Urinary bladder (tissue), 4 donors: ENCODE measurements at places on chromosomes 13 and 19. TPM values are rescaled to one million over a fixed set of nuclear protein-coding genes. Genes with fewer than 3 reads are reported as not detected.

DNA sequence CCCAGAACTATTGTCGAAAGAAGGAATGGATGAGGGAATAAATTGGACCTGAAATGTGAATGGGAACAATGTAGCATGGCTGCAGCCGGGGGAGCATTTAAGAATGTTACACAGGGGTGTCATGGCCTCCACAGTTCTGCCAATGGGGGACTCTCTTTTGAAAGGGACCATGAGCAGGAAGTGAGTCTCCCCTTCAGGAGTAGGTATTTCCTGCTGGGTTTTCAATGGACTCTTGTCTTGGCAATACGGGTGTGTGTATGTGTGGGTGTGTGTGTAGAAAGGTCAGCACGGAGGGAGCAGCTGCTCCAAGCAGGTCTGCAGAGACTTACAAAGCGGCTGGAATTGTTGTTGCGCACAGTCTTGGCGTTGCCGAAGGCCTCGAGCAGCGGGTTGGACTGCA lies 24.4 kb downstream of the MYO1F start:
- DNase-seq: no peak

- DNase-seq: no peak
Measured at GRCh38 chr13:110344320-110344719, 37.2 kb downstream of the COL4A2 start.

DNA sequence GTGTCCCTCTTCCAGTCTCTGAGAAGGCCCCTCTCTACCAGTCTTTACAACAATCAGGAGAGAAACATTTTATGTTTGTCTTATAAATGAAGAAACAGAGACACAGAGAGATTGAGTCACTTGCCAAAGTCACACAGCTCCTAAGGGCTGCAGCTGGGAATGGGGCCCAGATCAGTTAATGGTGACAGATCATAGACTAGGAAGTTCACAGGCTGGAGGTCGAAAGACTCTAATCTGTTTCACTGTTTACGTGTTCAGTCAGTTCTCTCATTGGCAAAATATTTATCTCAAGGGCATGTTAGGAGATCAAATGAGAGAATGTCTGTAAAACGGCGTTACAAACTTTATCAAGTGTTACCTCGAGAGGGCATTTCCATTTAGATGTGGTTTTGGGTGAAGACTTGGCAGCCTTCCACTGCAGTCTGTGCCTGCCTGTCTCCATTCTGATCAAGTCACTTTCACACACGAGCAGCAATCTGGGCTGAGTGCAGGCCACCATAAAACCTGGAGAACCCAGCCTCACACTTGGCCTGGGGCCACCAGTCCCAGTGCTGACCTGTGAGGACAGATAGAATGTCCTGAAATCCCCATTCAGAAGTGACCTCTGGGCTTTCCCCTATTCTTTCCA lies 65.1 kb downstream of the SIAH3 start:
- no peak for DNase-seq

- no peak for DNase-seq
Measured at GRCh38 chr19:2302319-2303210, 5.4 kb downstream of the LINGO3 start.

DNA sequence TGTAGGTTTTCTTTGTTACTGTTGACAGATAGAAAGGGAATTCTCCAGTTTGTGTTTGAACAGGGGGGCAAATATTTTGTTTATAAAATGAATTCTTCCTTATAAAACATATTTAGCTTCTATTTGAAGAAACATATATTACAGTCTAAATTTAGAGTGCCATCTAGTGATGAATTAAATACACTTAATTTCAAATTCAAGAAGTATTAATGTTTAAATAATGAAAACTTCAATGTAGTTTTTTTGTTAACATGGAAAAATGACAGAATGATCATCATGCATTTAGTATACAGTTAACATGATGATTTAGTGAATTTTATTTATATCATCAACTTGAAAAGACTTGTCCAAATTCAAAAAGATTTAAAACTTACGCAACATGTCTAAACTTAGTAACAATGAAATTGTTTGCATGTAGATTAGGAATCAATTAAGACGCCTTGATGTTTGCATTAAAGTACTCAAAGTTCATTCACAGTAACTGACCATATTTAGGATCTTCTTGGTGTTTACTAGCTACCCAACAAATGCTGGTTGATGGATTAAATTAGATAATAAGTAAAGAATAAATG lies 765.9 kb upstream of the SLITRK1 start:
- DNase-seq: no peak

The MAP4K1 gene
- total RNA-seq: 2.2 TPM

GRCh38 chr19:10975374-10976130 lies 14.7 kb downstream of the SMARCA4 start:
- DNase-seq: peak; percentile 20

DNA sequence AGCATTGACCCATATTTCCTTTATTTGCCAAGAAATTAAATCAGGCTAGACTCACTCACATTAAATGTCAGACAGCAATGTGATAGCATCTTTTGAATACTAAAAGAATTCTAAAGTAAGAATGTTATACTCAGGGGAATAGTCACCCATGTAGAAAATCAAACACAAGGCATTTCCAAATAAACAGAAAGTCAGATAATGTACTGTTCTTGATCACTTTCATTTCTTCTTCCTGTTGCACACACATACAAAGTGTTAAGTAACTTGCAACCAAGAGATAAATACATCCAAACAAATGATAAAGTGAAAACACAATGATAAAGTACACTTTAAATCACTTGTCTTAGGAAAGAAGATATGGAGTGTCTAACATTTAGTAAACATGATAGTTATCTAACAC lies 1366.6 kb upstream of the MIR17HG start:
- no peak for DNase-seq

DNA sequence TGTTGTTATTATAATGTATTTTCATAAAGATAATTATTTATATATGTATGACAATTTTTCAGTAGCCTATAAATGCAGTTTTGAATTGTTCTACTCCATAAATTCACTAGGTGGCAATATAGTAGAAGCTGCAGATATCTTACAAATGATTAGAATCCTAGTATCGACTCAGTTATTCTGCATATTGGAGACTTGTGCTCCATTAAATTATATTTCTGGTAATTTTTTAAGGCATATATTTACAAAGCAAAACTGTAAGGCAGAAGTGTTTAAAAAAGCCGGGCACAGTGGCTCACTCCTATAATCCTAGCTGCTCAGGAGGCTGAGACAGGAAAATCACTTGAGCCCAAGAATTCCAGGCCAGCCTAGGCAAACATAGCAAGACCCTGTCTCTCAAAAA lies 58.7 kb downstream of the DPY19L3 start:
- no peak for DNase-seq

DNA sequence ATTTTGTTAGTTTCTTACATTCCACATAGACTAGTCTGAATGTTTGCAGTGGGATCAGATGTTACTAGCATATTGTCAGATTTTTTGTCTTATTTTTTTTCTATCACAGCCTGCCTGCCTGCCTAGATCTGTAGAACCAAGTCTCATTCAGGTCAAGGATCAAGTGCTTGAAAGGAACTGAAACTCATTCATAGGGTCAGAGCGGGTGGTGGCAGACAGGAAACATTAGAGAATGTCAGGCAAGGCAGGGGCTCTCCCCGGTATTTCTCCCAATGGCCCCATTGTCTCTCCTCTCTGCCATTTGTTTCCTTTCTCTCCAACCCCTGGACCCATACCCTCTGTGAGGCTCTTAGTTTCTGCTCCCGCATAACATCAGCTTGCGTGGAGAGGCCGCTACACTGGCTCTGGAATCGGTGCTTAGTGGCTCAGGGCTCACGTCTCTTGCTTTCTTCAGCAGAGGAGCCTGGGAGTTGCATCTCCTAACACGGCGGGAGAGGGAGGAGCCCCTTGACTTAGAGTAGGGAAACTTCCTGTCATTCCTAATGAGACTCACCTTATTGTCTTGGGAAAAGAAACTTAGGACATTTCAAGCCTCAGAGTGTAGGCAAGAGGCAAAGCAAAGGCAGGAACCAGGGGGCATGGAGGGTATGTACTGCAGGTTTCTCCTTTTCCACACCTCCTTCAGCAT lies 35.6 kb upstream of the SPATA13 start:
- DNase-seq: no peak

DNA sequence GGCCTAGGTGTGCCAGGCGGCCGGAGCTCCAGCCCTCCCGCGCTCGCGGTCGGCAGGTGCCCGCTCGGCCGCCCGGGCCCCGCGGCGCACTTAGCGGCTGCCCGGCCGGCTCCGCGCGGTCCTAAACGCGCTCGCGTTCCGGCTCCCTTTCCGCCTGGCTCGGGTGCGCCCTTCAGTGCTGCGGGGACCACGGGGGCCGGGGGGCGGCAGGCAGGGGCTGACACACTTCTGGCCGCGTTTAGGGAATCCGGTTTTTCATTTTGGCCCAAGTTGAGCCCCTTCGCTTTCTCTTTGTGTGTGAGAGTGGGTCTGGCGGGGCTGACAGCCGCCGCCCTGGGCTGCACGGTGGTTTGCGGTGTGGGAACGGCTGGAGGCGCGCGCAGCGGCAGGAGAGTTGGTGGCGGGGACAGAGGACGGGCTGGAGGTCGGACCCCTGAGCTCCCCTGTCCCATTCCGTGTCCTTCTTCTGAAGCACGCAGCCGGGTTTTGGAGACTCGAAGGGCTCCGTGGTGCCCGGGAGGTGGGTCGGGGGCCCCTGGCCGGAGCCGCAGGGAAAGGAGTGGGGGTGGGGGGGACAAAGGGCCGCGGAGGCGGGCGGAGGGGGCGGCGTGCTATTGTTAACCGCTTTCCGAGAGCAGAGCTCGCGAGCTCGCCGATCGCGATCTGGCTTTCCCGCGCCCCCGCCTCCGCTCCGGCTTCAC lies 3.1 kb downstream of the FGF9 start:
- DNase-seq: no peak

DNA sequence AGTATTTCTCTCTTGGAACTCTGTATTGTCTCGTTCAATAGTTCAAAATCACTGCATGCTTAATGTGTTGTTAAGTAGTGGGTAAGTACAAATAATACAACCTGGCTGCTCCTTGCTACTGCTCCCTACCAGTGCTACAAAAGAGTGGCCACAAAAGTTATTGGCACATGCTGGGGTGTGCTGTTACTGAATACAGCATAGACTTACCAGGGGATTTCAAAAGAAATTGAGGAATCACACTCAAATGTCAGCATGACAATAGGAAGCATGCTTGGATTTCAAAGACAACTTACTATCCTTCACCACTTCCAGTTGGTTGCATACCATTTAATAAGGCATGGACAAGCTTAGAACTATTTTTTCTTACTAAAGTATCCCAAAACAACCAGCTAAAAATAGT lies 1041.3 kb upstream of the SPRY2 start:
- DNase-seq: no peak

GRCh38 chr19:1163283-1163933 lies 10.7 kb downstream of the SBNO2 start:
- no peak for DNase-seq
